ENCODE measurements at places on chromosomes 1 and 21.

DNA sequence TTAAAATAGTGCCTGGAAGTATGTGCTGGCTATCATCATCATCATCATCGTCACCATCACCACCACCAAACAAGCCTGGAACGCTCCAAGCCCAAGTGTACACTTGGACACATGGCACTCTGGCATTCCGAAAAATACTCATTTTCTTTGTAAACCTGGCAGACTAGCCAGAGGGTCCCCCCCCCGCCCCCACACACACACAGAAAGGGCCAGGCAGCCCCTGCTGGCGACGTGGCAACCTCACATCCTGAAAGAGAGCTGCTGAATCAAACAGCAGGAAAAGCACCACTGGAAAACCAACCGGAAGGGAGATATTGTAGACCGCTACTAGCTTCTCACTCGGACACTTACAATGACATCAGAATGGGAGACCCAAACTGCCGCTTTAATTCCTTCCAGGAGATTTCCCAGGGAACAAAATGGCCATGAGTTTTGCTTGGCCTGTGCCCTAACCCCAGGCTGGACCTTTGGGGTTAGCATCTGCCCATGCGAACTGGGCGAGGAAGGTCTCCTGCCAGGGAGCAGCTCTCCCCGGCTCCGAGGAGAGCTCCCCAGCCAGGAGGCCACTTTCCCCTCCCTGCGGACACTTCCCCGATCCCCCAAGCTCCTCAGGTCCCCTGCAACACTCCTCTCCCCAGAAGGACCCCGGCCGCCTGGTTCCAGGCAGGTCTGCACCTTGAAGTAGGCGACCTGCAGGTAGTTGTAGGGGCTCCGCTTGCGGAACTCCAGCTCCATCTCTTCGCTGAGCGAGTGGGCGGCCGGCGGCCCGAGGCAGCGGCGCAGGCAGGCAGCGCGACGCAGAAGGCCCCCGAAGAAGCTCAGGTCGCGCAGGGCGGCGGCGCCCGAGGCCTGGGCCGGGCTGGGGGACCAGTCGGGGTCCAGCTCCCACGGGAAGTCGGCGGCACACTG lies 742 bp downstream of the P3H1 start:
- DNase-seq, result peak; percentile 49

DNA sequence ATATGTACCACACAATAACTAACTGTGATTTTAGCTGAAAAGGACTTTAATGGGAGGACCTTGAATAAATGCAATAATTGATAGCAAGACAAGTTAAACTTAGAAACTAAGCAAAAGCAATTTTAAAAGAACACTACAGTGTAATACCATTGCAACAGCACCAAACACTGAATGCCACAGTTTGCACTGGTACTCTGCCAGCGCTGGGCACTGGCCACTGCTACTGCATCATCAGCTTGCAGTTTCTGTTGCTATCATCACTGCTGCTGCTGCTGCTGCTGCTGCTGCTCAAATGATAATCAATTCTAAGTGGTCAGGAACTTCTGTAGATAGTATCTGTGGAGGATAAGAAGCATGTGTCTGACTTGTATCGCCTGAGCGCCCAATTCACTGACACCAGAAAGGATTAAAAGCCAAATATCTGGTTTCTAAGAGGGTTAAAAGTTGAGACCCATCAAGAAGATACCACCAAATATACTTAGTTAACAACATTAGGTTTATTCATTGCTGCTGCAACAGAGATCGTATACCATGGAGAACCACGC lies 306.9 kb downstream of the LRRC40 start:
- DNase-seq, result no peak

- DNase-seq, result no peak
Measured at GRCh38 chr1:25945761-25946160, 39.5 kb upstream of the STMN1 start.

- DNase-seq, result no peak
Measured at GRCh38 chr1:168159251-168159650, 19.5 kb upstream of the TIPRL start.

DNA sequence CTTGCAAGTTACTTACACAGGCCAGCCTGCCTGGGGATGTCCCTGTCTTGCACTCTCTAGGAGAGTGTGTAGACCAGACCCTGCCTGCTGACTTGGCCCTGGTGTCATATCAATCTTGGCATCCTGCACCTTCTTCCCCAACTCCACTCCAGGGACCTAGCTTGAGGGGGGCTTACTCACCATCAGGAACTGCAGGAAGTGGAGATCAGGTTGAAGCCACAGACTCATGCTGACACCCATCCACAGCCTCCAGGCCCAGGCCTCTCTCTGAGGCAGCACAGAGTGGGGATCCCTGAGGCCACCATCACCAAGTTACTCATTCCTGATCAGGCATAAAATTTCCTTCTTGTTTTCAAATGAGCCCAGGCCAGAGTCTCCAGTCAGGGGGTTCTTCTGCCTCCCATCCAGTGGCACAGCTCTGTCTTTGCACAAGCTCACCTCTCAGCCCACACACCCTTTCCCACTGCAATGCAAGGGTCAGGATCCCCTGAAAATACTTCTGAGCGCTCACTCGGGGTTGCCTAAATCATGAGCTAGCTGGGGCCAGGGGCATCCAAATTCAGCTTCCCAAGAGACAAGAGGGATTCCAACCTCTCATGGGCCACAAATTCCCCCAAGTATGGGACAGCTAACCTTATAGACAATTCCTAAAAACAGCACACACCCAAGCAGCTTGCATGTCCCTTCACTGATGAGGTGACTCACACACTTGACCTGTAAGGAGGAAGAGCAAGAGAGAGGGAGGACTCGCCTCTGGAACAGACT lies 33.5 kb downstream of the CSMD2 start:
- no peak for DNase-seq

GRCh38 chr1:147890177-147890790 lies 12.3 kb upstream of the GJA8 start:
- peak; percentile 68 for DNase-seq

GRCh38 chr1:101428562-101428961 lies 191.7 kb downstream of the S1PR1 start:
- DNase-seq, result no peak

DNA sequence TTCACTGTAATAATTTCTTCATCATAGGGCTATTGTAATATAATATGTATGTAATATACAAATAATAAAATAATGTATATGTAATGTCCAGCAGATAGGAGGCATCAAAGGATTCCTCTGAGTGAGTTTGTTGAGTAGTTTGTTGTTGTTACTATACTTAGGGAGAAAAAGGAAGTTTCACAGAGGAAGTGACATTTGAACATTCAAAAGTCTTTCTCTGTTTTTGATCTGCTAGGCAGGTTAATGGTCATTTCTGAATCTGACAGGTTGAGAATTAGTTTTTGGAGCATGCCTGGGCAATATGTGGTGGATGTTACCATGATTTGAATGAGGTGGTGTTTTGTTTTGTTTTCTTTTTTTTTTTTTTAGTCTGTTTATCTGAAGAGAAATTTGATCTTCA lies 102.1 kb downstream of the NRDC start:
- no peak for DNase-seq

GRCh38 chr1:30971496-30971895 lies 62.9 kb upstream of the SDC3 start:
- DNase-seq, result no peak

- no peak for DNase-seq
Measured at GRCh38 chr1:203048086-203048485, 21.8 kb downstream of the PPFIA4 start.

DNA sequence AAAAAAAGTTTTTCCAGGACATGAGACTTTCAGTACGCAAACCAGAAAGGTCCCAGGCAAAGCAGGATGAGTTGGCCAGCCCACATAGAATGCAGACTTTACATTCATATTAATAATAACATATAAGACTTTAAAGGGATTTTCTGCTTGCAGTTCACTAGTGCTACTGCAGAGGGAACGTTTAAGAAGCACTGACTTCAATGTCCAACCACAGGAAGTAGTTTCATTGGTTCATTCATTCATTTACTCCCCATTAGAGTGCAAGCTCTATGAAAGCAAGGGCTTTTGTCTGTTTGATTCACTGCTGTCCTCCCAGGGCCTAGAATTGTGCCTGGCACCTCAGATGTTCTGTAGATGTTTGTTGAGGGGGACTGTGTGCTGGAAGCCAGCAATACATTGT lies 11.8 kb upstream of the SERINC2 start:
- DNase-seq, result no peak

DNA sequence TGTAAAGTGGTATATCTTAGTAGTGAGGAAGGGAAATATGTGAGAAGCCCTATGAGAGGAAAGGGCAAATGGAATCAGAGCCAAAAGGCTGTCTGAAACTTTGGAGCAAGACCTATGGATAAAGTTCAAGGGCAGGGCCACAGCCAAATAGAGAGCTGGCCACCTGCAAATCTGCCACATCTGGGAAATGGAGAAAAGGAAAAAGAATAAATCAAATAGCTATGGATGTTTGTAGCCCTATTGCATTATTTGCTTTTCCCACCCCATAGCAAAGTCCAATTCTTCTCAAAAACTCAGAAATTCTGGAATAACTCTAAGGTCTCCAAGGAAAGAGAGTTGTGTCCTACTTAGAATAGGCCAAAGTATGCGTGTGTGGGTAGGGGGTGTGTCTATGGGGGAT lies 4.0 kb upstream of the HLX start:
- no peak for DNase-seq

DNA sequence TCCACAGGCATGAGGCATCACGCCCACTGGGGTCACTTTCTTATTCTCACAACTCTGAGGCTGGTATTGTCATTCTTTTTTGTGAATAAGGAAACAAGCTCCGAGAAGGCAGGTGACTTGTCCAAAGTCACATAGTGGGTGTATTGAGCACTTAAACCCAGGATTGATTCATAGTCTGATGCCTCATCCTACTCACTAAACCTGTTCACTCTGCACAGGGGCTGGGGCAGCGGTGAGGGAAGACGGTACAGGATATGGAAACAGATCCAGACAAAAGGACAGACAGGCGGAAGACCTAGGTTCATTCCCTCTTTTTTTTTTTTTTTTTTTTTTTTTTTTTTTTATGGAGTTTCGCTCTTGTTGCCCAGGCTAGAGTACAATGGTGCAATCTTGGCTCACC lies 56.6 kb downstream of the NKAIN1 start:
- DNase-seq, result no peak

DNA sequence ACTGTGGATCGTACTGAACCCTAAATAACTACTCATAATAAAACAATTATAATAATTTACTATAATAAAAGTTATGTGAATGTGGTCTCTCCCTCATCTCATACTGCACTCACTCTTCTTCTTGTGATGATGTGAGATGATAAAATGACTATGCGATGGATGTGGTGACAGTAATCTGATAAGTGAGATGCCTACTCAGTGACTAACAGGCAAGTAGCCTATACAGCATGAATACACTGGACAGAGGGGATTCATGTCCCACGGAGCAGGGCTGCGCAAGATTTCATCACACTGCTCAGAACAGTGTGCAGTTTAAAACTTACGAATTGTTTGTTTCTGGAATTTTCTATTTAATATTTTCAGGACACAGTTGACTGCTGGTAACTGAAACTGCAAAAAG lies 304.0 kb downstream of the DUSP10 start:
- DNase-seq, result no peak

GRCh38 chr1:66546047-66546810 lies 12.3 kb downstream of the SGIP1 start:
- DNase-seq, result no peak

GRCh38 chr1:205306929-205307566 lies 14.5 kb downstream of the NUAK2 start:
- DNase-seq, result no peak

GRCh38 chr1:217053676-217054075 lies 330.4 kb upstream of the ESRRG start:
- DNase-seq, result no peak

DNA sequence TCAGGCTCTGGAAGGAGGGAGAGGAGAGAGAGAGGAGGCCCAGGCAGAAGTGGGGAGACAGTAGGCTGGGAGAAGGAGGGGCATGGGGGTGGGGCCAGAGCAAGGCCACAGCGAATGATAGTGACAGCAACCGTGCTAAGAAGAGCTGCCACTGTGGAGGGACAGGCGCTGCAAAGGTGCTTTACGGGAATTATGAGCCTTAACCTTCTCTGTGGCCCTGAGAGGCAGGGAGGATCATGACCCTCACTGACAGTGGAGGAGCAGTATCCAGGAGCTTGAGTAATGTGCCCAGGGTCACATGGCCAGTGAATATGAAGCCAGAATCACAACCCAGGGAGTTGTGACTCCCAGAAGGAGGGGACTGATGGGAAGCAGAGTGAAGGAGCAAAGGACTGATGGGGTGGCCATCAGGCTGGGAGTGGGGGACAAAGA lies 53.4 kb upstream of the RPL11 start:
- DNase-seq, result peak; percentile 39

GRCh38 chr1:42037586-42037985 lies 115.6 kb upstream of the GUCA2B start:
- no peak for DNase-seq

DNA sequence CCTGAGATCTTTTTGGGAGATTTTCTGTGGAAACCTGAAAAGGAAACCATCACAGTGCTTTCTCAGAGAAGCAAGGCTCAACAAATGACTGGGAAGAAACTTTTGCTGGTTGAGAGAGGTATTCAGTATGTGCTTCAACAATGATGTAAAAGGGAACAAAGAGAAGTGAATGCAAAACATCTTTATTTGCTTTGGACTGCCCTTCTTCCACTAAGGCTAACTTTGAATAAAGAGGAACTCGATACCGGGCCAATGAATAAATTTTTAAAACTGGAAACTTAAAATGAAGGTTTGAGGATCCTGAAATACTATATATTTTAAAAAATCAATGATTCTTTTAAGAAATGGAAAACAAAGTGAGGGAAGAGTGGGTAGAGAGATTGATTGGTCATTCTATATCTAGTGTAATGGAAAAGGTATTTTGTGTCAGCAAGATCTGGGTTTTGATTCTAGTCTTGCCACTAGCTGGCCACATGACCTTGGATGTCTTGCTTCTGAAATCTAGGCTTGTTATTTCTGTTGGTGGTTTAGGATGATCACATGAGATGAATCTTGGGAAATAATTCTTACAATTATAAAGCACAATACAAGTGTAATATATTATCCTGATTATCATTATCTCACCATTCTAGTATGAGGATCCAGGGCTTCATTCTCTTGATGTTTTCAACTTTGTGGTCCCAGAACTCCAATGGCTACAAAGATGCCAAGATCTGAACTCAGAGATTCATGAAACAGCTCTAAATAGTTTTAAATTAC lies 34.6 kb upstream of the APOBEC4 start:
- DNase-seq, result no peak

DNA sequence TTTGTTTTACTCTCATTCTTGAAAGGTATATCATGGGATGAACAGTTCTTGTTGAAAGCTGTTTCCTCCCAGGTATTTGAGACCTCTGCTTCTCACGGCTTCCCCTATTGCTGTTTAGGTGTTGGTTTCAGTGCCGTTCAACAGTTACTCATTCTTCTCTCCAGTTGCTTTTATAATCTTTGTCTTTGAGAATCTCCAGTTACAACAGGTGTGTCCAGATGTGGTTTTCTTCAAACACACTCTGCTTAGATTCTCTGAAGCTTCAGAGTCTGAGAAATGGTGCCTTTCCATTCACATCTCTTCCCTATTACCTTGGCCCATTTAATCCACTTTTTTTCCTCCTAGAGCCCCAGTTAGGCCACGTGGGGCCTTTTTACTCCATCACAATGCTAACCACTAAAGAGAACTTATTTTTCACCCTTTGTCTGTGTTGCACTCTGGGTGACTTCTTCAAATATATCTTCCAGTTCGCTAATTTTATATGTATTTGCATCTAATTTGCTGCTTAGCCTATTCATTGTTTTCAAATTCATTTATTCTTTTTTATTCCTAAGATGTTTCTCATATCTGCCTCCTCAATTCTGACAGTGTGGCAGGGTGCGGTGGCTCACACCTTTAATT lies 46.7 kb upstream of the SLC19A1 start:
- DNase-seq, result no peak

Measured in psoas muscle (tissue), 8 donors.